ENCODE measurements at places on chromosomes 12 and 14.

DNA sequence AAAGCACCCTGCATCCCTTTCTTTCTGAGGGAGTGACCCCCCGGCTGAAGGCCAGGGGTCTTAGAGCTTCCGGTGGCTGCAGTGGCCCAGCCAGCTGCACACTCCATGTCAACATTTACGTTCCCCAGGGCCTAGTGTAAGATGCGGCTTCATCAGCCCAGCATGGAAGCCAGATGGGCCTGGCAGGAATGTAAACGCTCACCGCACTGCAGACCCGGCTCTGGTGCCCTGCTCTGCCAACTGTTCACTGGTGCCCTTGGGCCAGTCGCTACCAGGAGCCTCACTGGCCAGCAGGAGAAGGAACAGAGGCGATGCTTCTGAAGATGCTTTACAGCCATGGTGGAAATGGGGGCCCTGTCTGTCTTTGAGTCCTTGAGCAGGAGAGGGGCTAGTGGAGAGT lies 8.6 kb upstream of the TMEM119 start:
- no peak for DNase-seq

- DNase-seq: no peak
Observed at GRCh38 chr12:124549629-124550028, 17.8 kb downstream of the NCOR2 start.

DNA sequence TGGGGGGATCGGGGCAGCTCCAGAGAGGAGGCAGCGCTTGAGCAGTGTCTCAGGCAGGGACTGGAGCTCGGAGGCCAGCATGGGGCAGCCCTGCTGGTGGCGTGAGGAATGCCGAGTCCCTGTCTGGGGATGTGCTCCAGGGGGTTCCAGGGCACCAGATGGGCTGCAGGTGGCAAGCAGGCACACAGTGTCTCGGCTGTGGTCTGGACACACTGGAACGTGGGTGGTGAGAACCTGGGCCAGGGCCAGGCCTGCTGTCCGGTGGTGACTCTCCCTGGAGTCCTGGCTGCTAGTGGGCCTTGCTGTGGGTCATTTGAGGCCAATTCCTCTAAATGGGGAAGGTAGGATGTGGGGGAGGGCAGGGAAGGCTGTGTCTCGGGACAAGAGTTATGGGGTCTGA lies 199.4 kb upstream of the RTL1 start:
- no peak for DNase-seq

GRCh38 chr14:31990926-31991572 lies 86.1 kb upstream of the ARHGAP5 start:
- peak; percentile 69 for DNase-seq

Measured in umbilical cord (tissue), 2 donors.